Stimulated activated CD4-positive, alpha-beta T cell treated with anti-CD3 and anti-CD28 coated beads, Interleukin-15, amount 100 ng/mL, for 48 hours (primary cell): ENCODE measurements at places on chromosomes 13 and 19.
A peak's percentile ranks its signal among the peaks of the same experiment; 100 is the strongest.

- peak; percentile 67 for DNase-seq
Observed at GRCh38 chr19:5138606-5139582, 170.0 kb downstream of the KDM4B start.

- DNase-seq = no peak
Observed at GRCh38 chr19:45578861-45579260, 5.7 kb downstream of the OPA3 start.

DNA sequence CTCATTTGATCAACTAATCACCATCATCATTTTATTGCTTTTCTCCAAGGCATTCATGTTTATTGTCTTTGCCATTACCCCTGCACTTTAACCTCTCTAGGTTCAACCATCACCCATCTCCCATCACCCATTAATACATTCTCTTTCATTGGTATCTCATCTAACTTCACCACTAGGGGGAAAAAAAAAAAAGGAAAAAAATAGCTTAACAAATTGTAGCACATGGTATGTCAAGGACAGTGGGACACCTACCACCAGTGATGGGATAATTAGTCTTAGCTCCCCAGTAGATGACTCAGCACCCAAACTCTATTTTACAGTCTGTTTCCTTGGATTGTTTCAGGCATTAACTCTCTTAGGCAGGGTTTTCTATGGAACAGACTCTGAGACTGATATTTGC lies 1770.2 kb upstream of the MIR17HG start:
- DNase-seq = no peak

DNA sequence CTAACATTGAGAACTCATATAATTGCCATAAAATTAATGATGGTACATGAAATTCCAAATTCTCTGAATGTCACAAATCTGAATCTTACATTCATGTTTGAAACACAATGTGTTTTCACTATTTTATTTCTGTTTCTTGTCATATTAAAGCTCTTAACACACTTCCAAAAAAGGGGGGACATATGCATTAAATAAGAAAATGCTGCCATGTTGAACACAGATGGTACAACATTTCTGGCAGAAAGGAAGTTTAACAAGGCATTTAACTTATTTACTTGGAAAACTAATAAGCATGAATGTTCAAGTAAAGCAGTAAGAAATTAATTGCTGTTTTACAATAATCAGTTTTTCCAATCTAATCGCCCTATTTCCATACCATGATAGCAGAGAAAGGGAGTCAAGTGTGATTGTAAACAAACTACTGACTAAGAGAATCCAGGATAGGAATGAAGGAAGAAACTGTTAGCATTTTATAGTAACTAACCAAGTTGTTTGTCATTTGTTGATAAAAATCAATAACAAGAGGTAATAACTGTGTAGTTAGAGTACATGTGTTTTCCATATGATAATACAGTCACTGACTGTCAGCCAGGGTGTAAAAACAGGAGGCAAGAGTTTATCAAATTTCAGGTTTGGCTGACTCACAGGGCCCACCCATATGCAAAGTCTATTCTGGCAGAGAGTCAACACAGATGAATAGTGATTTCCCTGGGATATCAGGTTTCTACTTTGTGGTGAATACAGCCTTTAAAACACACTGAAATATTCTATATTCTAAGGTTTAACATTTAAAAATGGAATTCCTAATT lies 5.7 kb upstream of the FOXO1 start:
- no peak for DNase-seq

GRCh38 chr19:7515645-7516151 lies at the start of gene ZNF358:
TSS of gene ZNF358 (plus strand) at chr19:7516103. CDS start at chr19:7519243, 3,140 bp downstream.
- DNase-seq = no peak

DNA sequence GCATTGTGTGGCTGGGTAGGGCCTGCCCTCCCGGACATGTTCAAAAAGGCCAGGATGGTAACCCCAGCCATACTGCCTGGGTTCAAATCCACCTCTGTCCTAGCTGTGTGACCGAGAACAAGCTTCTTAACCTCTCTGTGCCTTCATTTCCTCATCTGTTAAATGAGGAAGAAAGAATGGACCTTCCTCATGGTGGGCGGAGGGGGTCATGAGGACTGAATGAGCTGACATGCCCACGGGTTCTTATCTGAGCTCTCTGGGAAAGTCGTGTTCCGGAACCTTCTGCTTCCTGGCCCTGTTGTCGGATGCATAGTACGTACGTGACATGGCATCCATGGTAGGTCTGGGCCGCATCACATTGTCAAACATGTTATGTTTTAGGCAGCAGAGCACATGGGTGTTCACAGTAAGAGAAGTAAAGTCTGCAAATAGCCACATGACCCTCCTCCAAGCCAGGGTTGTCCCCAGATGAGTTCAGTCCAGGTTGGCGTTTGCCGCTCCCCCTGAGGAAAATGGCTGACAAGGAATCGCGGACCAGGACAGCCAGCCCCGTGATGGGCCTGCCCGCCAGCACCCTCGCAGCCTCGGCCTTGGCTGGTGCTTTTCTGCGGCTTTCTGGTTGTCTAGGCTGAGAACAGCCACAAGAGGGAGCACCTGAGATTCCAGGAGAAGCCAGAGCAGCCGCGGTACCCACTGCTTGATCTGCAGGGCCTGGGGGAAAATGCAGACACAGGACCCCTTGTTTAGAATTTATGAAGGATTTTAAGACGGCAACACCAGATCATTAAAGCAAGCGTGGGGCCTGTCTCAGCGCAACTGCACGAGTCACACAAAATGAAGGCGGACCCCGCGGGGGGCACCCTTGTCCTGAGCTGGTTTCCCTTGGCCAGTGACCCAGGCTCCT lies 2.4 kb upstream of the NTN5 start:
- DNase-seq = peak; percentile 60

DNA sequence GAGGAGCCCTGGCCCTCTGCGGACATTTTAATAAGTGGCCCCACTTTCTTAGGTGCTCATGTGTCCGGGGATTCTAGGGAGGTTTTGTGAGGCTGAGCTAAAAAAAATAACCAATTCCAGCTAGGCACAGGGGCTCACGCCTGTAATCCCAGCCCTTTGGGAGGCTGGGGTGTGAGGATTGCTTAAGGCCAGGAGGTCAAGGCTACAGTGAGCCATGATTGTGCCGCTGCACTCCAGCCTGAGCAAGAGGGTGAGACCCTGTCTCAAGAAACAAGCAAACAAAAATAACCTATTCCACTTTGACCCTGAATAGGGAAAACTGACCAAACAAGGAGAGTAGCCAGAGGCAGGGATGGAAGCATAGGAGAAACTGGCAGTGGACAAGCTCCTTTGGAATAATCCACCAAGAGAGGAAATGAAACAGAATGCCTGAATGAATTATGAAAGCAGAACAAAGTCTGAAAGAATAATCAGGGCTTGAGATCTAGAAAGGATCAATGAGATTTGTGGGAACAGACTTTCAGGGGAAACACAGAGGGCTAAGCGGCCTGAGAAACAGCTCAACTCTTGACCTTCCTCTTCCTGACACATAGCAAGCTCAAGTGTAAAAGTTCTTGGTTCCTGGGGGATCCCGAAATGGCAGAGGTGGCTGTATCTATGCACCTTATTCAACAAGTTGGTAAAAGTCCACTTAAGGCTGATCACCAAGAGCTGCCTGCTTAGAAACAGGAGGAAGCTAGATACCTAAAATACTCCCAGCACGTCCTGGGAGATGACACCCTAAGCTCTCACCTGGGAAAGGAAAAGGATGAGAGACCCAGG lies 30.1 kb upstream of the FFAR2 start:
- DNase-seq = no peak

DNA sequence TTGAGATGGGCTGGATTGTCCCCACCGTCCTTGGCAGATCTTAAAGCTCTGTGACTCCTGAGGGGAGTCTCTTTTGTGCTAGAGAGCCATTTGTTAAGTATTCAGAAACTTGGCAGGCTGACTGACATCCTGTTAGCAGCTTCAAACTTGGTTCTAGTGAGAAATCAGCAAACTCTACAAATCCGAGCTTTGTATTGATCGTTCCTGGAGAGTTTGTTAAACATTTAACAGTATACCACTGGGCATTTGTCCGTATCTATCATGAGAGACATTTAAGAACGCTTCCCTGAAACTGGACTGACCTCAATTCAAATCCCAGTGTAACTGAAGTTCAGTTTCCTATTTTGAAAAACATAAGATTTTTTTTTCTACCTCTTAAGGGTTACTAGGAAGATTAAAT lies 3.1 kb downstream of the ATP12A start:
- DNase-seq = no peak

DNA sequence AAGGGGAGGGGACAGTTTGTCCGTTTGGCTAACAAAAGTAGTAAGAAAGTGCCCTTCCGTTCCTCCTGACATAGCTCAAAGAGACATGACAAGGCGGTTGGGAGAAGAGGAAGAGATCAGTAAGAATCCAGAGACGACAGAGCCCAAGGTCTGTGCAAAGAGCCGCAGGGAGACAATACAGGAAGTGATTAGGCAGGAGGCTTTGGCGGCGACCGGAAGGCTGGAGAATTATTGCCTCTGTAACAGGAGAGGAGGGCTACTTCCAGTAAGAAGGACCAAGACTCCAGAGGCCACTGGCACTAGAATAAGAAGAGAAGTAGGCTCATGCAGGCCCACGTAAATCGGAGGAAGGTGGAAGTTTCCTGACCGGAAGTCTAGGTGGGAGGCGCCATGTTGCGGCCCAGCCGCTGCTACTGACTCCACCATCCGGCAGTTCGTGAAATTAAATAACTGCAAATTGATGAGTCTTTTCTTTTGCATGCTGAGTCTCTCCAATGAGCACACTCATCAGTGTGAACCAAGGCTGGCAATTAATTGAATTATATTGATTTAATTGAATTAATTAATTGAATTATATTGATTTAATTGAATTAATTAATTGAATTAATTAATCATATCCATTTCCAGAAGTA lies 9.9 kb downstream of the RFX2 start:
- DNase-seq = peak; percentile 27
